ENCODE measurements at places on chromosomes 12 and 14.

- no peak for DNase-seq
Measured at GRCh38 chr14:104314251-104314941, 176.0 kb downstream of the KIF26A start.

GRCh38 chr14:24279301-24280186 is 8.1 kb upstream of the RABGGTA start:
- DNase-seq, result no peak

DNA sequence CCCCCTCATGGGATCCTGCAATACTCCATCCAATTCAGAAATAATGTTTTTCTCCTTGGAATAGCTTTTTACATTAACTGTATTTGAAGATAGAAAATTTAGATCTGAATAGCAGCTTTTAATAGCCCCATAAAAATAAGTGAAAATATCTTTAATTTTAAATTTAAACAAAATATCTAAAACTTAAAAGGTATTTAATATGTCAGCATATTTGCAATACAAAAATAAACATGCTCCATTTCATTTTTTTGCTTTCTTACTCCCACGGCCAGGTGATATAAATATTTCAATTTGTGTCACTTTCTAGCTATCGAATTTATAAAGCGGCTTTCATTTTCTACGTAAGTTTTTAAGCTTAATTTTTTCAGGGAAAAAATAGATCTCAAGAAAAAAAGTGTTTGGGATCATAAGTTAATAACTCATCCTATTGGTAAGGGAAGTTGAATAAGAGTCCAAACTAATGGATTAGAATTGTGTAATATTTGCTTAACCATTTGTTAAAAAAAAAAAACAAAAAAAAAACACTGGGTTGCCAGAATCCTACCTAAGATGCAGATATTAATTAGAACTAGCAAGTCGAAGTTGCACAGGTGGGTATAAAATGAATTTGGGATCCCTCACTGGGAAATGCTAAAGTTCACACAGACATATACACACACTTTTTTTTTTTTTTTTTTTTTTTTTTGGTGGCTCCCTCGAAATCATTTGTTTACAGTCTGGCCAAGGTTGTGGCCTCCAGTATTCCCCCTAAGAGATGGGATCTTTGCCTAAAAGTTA is 47.6 kb downstream of the PPP2R5C start:
- DNase-seq, result no peak

- no peak for DNase-seq
Measured at GRCh38 chr12:16121953-16122352, 155.5 kb downstream of the SLC15A5 start.

GRCh38 chr12:64814432-64814831 is 10.0 kb upstream of the TBC1D30 start:
- DNase-seq, result no peak

DNA sequence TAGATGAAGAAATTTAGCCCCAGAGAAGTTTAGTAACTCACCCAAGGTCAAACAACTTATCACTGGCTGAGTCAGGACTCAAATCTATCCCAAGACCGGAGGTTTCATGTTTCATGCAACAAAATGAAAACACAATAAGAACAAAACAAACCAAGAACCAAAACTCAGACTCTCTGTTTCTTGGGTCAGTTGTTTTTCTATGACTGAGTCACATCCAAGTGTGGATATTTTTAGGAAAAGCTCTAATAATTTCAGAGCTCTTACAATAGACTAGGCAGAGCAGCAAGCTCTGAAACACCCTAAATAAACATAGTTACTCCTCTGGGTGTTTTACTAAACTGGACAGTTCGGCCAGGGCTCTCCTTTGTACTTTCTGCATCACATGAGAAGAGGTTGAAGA is 87.6 kb upstream of the PRB2 start:
- DNase-seq, result peak; percentile 67

DNA sequence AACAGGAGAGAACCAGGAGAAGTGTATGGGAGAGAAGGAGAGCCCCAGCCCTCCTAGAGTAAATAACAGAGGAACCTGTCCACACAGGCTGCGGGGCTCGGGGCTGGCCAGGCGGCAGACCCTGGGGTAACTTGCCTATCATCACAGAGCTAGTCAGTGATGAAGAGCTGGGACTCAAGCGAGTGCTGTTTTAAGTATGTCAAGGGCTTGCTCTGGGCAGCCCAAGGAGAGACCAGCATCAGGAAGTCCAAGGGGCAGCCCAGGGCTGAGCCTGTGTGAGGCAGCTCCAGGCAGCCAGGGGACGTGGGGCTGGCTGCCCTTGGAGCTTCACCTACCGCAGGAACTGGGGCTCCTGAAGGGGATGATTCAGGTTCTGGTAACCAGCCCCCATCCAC is 10.0 kb downstream of the VWF start:
- DNase-seq, result no peak

- DNase-seq, result no peak
Measured at GRCh38 chr14:75274050-75274898, 4.4 kb upstream of the FOS start.

DNA sequence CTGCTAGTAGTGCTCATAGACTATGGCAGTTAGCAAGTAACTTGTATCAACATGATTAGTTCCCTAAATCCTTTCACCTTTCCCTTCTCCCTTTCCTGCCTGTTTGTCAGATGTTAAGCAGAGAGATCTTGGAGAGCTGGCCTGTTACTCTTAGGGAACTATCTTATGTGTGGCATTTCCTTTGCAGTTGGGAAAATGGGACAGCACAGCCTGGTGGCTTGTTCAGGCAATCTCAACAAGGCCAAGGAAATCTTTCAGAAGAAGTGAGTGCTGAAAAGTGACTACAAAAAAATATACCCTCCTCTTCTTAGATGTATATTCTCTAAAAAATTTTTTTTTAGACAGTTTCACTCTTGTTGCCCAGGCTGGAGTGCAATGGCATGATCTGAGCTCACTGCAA is 7.4 kb downstream of the PARP2 start:
- no peak for DNase-seq

DNA sequence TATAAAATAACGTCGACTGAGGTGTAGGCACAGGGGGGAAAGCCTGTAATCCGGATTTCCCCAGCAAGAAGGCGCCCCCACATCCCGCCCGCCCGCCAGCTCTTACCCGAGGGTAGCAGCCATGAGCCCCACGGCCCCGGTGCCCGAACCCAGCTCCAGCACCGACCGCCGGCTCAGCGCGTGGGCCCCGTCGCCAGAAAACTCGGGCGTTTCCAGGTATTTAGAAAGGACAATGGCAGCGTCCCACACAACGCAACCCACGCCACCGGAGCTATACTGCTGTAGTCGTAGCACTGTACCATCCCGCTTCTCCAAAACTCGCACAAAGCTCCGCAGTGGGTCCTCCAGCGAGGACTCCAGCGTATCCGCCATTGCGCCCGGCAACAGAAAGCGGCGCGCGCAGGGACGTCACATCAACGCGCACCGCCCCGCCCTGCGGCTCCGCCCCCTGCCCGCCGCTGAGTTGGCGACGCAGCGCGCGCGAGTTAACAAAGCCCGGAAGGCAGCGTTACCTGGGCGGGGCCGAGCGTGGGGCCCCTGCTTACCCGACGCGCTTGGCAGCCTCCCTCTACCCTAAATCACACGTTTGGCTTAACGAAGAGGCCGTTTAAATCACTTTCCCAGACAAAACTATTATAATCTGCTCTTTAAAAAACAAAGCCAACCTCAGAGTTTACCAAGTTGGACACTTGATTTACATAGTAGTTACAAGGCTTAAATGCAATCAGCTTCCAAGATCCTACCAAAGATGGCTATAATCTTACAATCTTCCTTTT is at the start of gene VCPKMT:
Gene VCPKMT, minus strand, starts transcription at position 392 of the 776 bp plus-strand sequence. Its CDS starts 20 bp downstream, at position 372.
- peak; percentile 45 for DNase-seq

- DNase-seq, result no peak
Measured at GRCh38 chr14:60175255-60175902, 10.2 kb upstream of the DHRS7 start.

- DNase-seq, result no peak
Measured at GRCh38 chr12:70383484-70383883, 17.4 kb downstream of the KCNMB4 start.

DNA sequence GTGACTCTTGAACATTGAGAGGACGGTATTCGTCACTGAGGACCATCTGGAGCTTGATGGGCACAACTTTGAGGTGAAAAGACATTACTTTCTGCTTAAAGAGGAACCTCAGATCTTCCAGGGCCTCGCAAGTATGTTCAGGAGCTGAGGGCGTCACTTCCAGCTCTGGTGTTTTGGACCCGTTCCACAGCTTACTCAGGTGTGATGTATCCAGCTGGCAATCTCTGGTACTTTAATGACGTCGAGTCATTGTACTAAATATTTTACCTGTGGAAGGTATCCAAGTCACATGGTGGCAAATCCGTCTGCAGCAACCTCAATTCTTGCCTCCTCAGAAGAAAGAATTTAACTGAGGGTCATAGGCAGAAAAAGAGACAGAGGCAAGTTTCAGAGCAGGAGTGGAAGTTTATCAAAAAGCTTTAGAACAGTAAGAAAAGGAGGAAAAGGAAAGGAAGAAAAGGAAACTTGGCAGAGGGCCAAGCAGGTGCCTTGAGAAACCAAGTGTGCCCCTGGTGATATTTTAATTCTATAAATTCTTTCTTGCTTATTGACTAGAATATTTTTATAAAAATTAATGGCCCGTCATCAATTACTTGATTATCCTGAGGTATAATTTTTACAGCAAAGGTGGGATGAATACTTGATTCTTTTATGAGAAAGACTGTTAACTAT is 250.6 kb downstream of the AEBP2 start:
- no peak for DNase-seq

- DNase-seq, result no peak
Measured at GRCh38 chr12:122345042-122345441, 77.4 kb downstream of the CLIP1 start.

GRCh38 chr12:79747274-79747673 is 56.5 kb upstream of the PAWR start:
- no peak for DNase-seq

DNA sequence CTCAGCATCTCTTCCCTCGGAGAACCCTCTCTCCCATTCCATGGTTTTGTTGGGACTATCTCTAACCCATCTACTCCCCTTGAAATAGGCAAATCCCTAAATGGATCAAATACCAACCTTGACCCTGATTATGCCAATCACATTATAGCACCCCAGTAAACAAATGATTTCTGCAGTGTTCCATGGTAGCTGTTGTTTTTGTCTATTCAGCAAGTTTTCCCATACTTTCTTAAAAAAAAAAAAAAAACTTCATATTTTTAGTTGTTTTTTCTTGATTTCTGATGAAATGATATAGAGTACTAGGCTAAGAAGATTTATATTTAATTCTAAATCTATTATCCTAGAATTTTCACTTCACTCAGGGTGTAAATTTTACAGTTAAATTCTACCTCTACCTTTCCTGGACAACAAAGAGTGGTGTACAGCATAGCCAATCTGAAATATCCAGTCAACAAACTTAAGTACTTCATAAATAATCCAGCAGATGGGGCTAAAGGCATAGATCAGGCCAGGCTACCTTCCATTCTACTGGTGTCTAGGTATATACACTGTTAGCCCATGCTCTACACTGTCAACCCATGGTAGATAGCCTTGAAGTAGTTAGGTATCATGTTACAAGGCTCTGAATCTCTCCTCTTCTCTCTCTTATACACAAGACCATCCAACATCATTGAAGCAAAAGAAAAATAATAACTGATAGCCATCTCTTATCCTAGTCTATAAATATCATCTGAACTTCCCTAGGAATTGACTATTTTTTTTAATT is 82.2 kb downstream of the PLEKHG7 start:
- peak; percentile 72 for DNase-seq

- DNase-seq, result no peak
Measured at GRCh38 chr14:80387563-80387981, 176.3 kb upstream of the DIO2 start.

- no peak for DNase-seq
Measured at GRCh38 chr12:77847060-77847541, 16.4 kb downstream of the NAV3 start.

DNA sequence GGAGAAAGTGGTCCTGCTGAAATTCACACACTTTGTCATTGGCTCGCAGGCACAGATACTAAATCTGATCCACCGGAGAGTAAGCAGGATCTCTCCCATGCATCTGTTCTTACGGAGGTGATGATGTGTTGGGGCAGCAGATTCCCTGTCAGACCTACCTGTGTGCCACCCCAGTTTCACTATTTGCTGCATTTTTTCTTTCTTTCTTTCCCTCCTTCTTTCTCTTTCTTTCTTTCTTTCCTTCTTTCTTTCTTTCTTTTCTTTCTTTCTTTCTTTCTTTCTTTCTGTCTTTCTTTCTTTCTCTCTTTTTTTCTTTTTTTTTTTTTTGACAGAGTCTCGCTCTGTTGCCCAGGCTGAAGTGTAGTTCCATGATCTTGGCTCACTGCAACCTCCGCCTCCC is 37.4 kb downstream of the WSCD2 start:
- DNase-seq, result no peak

- DNase-seq, result no peak
Measured at GRCh38 chr12:106327309-106327869, 24.9 kb downstream of the TCP11L2 start.

- no peak for DNase-seq
Measured at GRCh38 chr12:41140117-41140516, 48.0 kb upstream of the PDZRN4 start.

- DNase-seq, result no peak
Measured at GRCh38 chr14:93212432-93212831, 5.4 kb downstream of the UBR7 start.

GRCh38 chr12:80015660-80016059 is 80.8 kb upstream of the PPP1R12A start:
- DNase-seq, result no peak

- no peak for DNase-seq
Measured at GRCh38 chr14:103318750-103319419, 15.2 kb upstream of the EIF5 start.

GRCh38 chr12:4116251-4117111 is 157.1 kb upstream of the CCND2 start:
- no peak for DNase-seq

DNA sequence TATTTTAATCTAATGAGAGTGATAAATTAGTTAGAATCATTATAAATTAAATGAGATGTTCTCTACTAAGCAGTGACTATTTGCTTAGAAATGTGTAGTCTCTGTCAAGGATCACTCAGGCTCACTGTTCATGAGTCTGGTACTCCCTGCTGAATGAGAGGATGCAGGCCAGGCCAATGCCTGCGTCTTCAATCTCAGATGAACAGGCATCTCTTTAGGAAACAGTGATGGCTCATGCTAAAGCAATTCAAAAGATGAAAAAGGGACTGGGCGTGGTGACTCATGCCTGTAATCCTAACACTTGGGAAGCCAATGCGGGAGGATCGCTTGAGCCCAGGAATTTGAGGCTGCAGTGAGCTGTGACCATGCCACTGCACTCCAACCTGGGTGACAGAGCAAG is 106.8 kb downstream of the ZFC3H1 start:
- DNase-seq, result no peak

DNA sequence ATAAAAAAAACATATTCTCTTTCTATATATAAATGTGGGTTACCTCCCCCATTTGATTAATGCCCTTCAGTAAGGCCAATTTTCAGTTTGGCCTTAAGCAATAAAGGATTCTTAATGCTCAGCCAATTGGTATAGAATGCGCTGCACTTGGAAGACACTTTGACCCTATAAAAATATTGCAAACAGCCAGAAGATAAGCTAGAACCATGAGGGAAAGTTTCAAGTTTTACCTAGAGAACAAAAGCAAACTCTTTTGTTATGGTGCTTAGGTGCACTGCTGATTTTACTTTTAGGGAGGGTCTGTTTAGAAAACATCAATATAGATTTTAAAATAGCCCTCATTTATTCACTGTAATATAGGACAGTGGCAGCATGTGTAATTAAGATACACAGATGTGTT is 251.6 kb upstream of the SLC16A7 start:
- DNase-seq, result no peak

Measured in glomerular endothelial cell (primary cell).